SIG-M5 (cell line): ENCODE measurements at places on chromosomes 5 and 9.

DNA sequence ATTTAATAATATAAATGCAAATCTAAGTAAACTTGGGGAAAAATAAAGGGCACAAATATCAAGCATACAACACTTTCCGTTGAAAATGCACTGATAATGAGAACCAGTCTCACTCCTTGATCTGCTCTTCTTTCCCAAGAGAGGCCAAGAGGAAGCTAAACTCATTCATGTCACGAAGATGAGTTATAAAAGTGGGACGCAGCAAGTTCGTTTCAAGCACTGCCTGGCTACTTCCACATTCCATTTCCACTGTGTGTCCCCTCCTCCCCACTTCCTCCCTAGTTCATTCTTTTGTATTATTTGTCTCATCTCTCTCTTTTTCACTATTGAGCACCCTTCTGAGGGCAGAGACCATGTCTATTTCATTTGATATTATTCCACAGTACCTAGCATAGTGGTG, 158.1 kb downstream of the SLC24A2 start:
- DNase-seq, result no peak

DNA sequence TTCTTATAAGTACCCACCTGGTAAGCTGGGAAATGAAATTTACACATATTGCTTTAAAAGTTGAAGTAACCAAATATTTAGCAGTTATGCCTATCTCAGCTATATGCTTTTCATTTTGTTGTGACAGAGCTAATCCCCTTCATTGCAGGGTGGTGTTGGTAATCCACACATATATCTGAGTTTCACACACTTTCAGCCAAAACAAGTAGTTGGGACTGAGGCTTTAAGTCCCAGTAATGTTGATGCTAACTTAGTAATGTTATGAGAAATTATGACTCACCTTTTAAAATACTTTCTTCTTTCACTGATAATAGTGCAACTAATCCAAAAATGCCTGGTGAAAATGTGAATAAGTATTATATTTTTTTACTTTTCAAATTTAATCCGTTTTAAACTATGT, 19.2 kb upstream of the RICTOR start:
- DNase-seq, result no peak

GRCh38 chr5:173327948-173328843, at the start of gene STC2:
STC2 (minus strand) TSS chr5:173328414; CDS start chr5:173328193, 221 bp downstream.
- peak; percentile 63 for DNase-seq

DNA sequence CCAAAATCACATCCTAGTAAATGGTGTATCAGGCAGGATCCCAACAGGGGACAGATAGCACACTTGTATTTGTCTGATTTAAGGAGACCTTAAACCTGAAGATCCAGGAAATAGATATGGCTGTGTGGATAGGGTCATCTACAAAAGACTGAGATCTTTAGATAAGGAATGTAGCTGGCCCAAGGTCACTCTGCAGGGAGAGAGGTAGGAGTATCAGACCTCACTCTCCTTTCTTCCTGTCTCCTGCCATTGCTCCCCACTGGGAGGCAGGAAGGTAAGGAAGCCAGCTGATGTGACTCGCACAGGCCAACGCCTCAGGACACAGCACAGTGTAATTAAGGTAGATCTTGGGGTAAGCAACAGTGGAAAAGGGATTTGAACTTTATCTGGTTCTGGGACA, 85.8 kb downstream of the PLPPR1 start:
- no peak for DNase-seq

DNA sequence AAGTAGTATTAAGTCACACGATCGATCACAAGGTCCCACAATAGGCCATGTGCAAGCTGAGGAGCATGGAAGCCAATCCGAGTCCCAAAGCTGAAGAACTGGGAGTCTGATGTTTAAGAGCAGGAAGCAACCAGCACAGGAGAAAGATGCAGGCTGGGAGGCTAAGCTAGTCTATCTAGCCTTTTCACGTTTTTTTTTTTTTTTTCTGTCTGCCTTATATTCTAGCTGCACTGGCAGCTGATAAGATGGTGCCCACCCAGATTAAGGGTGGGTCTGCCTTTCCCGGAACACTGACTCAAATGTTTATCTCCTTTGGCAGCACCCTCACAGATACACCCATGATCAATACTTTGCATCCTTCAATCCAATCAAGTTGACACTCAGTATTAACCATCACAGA, 6.5 kb downstream of the PPIP5K2 start:
- DNase-seq, result no peak

- no peak for DNase-seq
Measured at GRCh38 chr5:114312658-114313057, 49.2 kb upstream of the KCNN2 start.
